IPS DF 6.9 (cell line): ENCODE measurements at places on chromosomes 7 and 10.

DNA sequence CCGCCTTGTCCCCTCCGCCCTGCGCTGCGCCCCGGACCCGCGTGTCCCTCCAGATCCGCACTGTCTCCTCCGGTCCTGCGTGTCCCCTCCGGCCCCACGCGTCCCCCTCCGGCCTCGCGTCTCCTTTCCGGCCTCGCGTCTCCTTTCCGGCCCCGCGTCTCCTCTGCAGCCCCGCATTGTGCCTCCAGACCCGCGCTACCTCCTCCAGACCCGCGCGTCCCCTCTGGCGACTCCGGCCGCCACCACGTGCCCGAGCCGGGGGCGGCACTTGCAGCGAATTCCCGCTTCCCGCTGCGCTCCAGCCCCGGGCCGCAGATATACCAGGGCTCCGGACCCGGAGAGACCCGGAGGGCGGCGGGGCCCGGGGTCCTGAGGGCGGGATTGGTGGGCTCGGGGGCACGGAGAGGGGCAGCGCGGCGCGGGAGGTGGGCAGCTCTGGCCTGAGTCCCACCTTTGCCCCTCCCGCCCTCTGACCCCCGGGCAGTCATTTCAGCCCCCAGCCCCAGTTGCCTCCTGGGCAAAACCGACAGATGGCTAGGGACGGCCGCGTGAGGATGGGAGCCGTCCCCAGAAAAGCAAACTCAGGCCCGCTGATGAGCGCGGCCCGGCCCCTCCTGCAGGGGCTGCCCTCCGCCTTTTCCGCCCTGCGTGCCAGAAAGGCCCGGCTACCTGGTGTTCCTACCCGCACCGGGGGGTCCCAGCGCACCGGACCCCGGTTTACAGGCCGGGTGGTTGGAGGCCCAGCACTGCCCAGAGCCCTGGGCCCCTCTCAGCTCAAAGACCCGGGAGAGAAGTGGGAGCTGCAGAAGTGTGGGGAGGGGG lies 56.5 kb downstream of the RBM17 start:
- no peak overlapping the region for H3K27ac ChIP-seq
- no peak for DNase-seq
- peaks cover 5% of the 10 kb centered on the region for H3K4me1 ChIP-seq
- H3K27me3 ChIP-seq, result no peaks in the 10 kb centered on the region; the same call in 1 of the 2 replicates

DNA sequence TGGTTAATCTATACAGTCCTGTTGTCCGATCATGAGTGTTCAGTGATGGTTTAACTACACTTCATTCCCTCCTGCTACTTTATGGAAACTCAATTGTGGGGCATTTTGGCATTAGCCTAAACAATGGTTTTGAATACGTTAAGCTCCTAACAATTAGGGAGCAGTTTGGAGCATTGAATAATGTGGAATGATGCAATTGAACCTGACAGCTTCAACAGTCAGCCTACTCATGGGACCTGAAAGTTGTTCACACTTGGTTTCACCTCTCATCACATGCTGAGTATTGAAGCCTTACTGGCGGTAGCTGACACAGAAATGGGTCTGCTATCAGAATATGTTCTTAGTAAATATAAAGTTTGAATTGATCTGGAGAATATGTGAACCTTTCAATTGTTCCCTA lies 186.1 kb downstream of the MLLT10 start:
- H3K4me3 ChIP-seq, result no peak overlapping the region
- peaks cover 1% of the 10 kb centered on the region; the same call in 1 of the 2 replicates for H3K4me1 ChIP-seq
- no peaks in the 10 kb centered on the region for H3K36me3 ChIP-seq
- no peak for DNase-seq

DNA sequence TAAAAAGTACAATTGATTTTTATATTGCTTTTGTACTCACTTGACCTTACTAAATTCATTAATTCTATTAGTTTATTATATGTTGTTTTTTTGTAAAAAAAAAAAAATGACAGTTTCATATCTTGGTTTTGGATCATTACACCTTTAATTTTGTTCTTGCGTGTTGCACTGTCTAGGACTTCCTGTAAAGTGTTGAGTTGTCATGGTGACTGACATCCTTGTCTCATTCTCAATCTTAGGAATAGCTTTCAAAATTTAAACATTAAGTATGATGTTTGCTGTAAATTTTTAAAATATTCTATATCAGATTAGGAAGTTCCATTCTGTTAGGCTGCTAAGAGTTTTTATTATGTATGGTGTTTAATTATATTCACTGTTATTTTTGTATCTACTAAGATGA lies 139.1 kb downstream of the ARHGAP12 start:
- H3K4me3 ChIP-seq, result no peak overlapping the region
- H3K4me1 ChIP-seq, result no peaks in the 10 kb centered on the region
- H3K36me3 ChIP-seq, result no peaks in the 10 kb centered on the region
- no peak for DNase-seq
- H3K27me3 ChIP-seq, result no peaks in the 10 kb centered on the region

DNA sequence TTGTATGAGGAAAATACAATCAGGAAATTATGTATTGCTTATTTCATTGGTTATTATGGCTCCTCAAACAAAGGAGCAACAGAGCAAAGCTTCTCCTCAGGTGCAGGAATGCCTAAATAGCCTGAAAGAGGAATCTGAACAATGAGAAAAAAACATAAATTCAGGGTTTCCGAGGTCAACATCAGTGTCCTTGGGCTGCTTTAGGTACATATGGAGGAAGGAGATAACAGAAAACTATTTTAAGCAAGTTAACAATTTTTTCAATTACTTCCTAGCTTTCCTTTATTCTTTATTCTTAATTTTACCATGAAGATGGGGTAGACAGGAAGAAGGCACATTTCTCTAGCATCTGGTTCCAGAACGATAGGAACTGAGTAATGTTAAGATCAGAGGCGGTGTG lies 14.0 kb downstream of the SLC16A9 start:
- H3K27ac ChIP-seq, result no peak overlapping the region
- H3K36me3 ChIP-seq, result no peaks in the 10 kb centered on the region
- no peaks in the 10 kb centered on the region for H3K4me1 ChIP-seq
- DNase-seq, result no peak

DNA sequence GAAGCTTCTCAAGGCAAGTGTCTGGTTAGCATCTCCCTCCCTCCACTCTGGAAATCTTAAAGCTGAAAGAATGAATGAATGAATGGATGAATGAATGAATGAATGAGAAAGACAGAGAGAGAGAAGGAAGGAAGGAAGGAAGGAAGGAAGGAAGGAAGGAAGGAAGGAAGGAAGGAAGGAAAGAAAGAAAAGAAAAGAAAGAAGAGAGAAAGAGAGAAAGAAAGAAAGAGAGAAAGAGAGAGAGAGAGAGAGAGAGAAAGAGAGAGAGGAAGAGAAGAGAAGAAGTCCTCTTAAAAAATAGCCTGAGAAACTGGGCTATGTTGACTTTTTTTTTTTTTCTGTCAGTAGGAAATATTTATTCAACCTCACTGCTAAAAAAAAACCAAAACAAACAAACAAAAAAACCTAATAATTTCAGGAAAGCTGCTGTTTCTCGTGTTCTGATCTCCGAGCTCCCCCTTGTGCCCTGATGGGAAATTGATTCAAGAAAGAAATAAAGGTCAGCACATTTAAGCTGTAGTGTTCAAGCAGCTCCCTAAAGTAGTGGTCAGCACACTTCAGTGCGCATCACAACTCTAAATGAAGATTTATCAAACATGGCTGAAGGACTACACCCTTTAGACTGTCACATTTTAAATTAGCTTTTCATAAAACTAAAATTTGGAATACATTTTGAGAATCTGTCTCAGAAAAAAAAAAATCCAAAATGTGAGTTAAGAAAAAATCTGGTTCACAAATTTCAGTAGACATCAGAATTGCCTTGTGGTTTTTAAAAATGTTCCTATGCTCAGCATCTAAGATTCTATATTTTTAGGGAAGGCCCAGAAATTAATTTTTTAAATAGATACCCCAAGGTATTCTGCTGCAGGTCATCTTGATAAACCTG lies 154.3 kb downstream of the ELAPOR2 start:
- no peaks in the 10 kb centered on the region for H3K27me3 ChIP-seq
- H3K27ac ChIP-seq, result no peak overlapping the region
- no peak for DNase-seq
- no peaks in the 10 kb centered on the region for H3K36me3 ChIP-seq

- no peaks in the 10 kb centered on the region; the same call in 1 of the 2 replicates for H3K4me1 ChIP-seq
- H3K4me3 ChIP-seq, result no peak overlapping the region
- no peak for DNase-seq
- no peaks in the 10 kb centered on the region for H3K36me3 ChIP-seq
- H3K27ac ChIP-seq, result no peak overlapping the region
- H3K27me3 ChIP-seq, result no peaks in the 10 kb centered on the region
Measured at GRCh38 chr7:4302203-4302905, 379.7 kb upstream of the FOXK1 start.

GRCh38 chr7:40761762-40762560 lies 627.2 kb downstream of the SUGCT start:
- H3K4me3 ChIP-seq, result no peak overlapping the region
- no peaks in the 10 kb centered on the region for H3K27me3 ChIP-seq
- H3K36me3 ChIP-seq, result no peaks in the 10 kb centered on the region
- no peak overlapping the region for H3K27ac ChIP-seq

- no peaks in the 10 kb centered on the region for H3K36me3 ChIP-seq
- no peak for DNase-seq
- no peak overlapping the region for H3K4me3 ChIP-seq
- H3K4me1 ChIP-seq, result peaks cover 3% of the 10 kb centered on the region
Measured at GRCh38 chr10:33273295-33274002, 61.0 kb downstream of the NRP1 start.

- peaks cover 3% of the 10 kb centered on the region; the same call in 1 of the 2 replicates for H3K36me3 ChIP-seq
- H3K4me1 ChIP-seq, result no peaks in the 10 kb centered on the region
Measured at GRCh38 chr10:87511526-87511925, 6.8 kb downstream of the MINPP1 start.
